HAP-1 (cell line): ENCODE measurements at places on chromosomes 16 and 17.

- DNase-seq: peak; percentile 52
These were observed 28.4 kb downstream of the MYH3 start for GRCh38 chr17:10628756-10629155.

DNA sequence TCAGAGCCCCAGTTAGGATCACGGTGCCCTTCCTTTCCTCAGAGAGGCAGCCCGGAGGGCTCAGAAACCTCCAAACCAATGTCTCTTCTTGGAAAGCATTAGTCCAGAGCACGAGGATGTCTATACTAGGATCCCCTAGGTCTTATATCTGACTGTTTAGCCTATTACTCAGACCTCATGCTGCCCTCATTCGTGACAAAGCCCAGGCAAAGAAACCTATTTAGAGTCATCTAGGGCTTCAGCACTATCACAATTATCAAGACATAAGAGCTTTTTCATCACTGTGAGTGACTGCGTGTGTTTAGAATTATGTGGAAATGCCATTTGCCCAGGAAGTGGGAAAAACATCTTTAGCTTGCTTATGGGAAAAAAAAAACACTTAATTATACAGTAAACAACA lies 159.8 kb upstream of the NOL11 start:
- DNase-seq: no peak

DNA sequence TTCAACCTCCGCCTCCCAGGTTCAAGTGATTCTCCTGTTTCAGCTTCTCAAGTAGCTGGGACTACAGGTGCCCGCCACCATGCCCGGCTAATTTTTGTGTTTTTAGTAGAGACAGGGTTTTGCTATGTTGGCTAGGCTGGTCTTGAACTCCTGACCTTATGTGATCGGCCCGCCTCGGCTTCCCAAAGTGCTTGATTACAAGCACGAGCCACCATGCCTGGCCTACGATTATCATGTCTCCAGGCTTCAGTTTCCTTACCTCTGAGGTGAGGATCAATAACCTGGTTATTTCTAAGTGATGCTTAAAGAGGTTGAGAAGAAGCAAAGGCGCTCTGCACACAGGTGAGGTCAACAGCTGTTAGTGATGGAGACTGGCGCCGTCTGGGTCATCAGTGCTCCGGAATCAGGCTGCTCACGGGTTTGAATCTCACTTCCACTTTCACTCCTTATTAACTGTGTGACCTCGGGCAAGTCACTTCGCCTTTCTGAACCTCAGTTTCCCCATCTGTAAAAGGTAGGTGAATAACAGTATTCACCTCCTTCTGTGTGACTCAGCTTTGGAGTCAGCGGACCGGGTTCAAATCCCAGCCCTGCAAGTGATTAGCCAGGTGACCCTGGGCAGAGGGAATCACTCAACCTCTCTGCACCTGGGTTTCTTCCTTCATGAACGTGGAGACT lies 745 bp upstream of the ABCC1 start:
- DNase-seq: no peak

GRCh38 chr17:35944151-35944550 lies 638 bp upstream of the LYZL6 start:
- DNase-seq: no peak

- DNase-seq: no peak
These were observed 197.3 kb downstream of the ANKFN1 start for GRCh38 chr17:56350592-56350991.

DNA sequence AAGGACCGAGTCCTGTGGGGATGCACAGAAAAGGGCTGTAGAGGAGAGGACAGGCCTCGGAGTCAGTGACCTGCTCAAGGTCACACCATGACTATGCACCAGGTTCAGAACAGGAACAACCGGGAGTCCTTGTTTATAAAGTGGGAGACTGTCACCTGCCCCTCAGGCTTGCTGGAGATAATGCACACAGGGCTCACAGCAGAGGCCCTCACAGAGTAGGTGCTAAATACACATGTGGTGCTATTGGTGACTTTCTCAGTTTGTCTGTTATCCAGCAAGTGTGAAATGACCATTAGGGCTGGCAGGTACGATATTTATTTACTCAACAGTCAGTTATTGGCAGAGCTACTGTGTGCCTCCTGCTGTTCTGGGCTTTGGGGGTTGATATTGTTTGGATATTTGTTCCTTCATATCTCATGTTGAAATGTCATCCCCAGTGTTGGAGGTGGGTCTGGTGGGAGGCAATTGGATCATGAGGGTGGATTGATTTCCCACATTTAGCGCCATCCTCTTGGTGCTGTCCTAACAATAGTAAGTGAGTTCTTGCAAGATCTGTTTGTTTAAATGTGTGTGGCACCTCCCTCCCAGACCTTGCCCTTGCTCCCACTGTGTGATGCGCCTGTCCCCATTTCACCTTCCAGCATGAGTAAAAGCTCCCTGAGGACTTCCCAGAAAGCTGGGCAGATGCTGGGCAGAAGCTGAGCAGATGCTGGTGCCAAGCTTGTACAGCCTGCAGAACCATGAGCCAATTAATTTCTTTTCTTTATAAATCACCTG lies 162.1 kb upstream of the MPHOSPH6 start:
- DNase-seq: no peak

- DNase-seq: no peak
These were observed 143.3 kb downstream of the PITPNC1 start for GRCh38 chr17:67520252-67520906.

DNA sequence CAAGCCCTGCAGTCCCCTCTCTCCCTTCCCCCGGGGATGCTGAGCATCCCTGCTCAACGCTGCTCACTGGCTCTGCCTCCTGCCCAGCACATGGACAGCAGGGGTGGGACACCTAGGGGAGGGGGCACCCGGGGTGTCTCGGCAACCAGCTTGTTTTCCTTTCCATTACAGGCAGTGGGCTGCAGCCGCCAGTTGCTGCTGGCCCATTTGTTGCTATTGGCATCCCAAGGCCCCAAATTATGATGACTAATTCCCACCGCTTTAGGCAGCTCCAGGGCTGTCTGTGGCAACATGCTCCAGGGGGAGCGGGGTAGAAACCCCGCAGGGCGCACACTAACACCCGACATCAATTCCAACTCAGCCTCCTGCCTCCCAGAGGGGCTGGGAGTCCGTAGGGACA lies 4.9 kb downstream of the SDK2 start:
- no peak for DNase-seq

- no peak for DNase-seq
These were observed 9.6 kb downstream of the SDK2 start for GRCh38 chr17:73634629-73635028.
